Bone marrow (tissue), 2 donors: ENCODE measurements at places on chromosomes 3 and 15.
A peak's percentile ranks its signal among the peaks of the same experiment; 100 is the strongest.

DNA sequence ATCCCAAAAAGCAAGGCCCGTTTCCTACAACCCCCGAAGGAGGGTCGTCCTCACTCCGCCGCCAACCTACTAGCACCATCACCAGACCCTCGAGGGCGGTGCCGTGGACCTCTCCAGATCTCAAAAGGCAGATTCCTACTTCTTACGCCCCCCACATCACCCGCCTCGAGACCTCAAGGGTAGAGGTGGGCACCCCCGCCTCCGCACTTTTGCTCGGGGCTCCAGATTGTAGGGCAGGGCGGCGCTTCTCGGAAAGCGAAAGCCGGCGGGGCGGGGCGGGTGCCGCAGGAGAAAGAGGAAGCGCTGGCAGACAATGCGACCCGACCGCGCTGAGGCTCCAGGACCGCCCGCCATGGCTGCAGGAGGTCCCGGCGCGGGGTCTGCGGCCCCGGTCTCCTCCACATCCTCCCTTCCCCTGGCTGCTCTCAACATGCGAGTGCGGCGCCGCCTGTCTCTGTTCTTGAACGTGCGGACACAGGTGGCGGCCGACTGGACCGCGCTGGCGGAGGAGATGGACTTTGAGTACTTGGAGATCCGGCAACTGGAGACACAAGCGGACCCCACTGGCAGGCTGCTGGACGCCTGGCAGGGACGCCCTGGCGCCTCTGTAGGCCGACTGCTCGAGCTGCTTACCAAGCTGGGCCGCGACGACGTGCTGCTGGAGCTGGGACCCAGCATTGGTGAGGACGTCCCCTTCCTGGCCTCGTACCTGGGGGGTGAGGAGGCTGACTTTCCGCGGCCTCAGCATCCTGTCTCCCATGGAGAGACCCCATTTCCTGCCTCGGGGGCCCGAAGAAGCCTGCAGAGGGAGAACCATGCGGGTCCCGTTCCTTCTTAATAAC, at the start of gene MYD88:
MYD88 (plus strand) TSS at position 313 of the 842 bp plus-strand sequence; CDS start at position 353, 40 bp downstream.
- peak; percentile 70 for DNase-seq

GRCh38 chr15:62790546-62790945, 252.0 kb upstream of the TPM1 start:
- DNase-seq = no peak

DNA sequence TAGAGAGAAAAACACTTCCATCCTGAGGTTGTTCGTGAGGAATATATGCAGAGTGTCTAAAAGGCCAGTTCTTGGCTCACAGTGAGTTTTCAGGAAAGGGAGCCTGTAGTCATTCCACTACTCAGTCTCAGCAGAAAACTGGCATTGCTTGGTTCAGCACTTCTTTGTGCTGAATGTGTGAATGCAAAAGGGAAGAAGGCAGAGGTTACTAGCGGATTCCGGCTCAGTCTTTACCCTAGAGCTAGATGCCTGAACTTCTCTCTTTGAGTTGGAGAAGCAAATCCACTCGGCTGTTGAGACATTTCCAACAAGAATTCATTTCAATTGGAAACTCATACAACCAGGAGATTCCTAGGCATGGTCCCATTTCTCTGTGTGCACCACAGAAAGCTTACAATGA, 23.1 kb upstream of the FRMD4B start:
- DNase-seq = no peak

GRCh38 chr3:51929420-51930003, 12.2 kb downstream of the RRP9 start:
- DNase-seq = no peak

- DNase-seq = no peak
Observed at GRCh38 chr3:10703875-10704274, 112.2 kb upstream of the SLC6A11 start.

- no peak for DNase-seq
Observed at GRCh38 chr3:40745381-40746106, 220.8 kb downstream of the ZNF621 start.

DNA sequence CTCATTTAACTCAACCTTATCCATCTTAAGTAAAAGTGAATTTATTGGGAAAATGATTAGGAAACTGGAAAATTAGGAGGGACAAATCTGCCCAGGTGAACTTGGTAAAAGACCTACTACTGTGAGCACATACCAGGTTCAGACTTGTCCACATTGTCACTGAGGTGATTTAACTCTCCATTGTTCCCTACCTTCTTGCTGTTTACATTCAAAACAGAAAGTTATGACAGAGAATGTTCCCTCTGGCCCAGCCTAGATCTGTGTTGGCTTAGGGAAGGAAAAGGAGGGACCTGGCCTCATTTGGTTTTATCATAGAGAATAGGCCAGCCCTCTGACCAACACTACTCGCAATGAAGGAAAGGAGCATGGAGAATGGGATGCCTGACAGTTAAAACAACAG, 117.6 kb downstream of the SATB1 start:
- no peak for DNase-seq
